Mesothelial cell of epicardium (in vitro differentiated cells): ENCODE measurements at places on chromosomes 7 and 10. TPM values are rescaled to one million over a fixed set of nuclear protein-coding genes. Genes with fewer than 3 reads are reported as not detected.
A peak's percentile ranks its signal among the peaks of the same experiment; 100 is the strongest.

- no peak for DNase-seq
Measured at GRCh38 chr7:135843214-135843613, 94.6 kb upstream of the FAM180A start.

GRCh38 chr7:34991938-34992840 is 45.1 kb downstream of the DPY19L1 start:
- no peak for DNase-seq

DNA sequence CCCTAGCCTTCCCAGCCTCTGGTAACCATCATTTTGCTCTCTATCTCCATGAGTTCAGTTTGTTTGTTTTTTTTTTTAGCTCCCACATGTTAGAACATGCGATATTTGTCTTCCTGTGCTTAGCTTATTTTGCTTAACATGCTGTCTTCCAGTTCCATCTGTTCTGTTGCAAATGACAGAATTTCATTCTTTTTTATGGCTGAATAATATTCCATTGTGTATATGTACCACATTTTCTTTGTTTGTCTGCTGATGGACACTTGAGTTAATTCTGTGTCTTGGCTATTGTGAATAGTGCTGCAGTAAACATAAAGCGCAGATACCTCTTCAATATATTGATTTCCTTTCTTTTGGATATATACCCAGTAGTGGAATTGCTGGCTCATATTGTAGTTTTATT is 21.0 kb downstream of the DLD start:
- no peak for DNase-seq

GRCh38 chr7:44155191-44156185 is 14.4 kb upstream of the MYL7 start:
- no peak for DNase-seq

DNA sequence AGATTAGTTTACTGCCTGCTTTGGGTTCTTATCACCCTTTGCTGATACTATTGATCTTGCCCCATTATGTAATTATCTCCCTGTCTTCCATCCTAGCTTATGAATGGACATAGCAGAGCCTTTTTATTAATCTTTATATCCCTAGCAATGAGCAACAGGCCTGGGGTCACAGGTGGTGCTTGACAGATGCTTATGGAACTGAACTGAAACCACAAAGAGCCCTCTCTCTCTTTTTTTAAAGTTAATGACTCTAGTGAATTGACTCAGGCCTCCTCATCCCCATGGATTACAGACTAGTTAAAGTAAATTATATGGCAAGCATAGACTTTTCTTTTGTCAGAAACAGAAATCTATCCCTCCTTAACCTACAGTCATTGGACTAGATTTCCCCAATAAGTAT is 265.2 kb downstream of the PHTF2 start:
- no peak for DNase-seq

DNA sequence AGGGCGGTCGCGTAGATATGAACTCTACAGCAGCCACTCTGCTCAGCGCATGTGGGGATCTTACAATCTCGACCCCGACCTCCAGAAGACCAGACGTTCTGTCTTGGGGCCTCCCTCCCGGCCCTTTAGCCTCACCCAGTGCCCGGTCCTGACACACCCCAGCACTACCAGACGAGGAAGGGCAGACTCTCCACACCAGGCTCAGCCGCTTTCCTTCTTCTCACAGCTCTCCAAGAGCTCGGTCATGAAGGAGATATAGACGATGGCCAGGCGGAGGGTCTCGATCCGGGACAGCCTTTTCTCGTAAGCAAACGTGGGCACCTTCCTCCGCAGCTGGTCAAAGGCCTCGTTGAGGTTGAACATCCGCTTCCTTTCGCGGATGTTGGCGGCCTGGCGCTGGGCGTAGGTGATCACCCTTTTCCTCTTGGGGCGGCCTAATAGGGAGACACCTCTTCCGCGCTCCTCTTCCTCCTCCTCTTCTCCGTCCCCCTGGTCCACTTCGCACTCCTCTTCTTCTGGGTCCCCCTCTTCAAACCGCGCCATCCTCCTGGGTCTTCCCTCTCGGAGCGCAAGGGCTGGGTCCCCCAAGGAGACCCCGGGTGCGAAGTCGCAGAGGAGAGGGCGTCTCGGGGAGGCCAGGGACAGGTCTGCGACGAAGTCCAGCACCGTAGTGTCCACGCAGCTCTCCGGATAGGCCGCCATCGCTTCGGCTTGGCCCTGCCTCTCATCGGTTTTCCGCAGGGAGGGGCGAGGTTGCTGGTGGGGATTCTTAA is at the start of gene FERD3L:
TSS of gene FERD3L (minus strand) at position 761 of the 773 bp plus-strand sequence. CDS start at position 702, 59 bp downstream.
- no peak for DNase-seq

DNA sequence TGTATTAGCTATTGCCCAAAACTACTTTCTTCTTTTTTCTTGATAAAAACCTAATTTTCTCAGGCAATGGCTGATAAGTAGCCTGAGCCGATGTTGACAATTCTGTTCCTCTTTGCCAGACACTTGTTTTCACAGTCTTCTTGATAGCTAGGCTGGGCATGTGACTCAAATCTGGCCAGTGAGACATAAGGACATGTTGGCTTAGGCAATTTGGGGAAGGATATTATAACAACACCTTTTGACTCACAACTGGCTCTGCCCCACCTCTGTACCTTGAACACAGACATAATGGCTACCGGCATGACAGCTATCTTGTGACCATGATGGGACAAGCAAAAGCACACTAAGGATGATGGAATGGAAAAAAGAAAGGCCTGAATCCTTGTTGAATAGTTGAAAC is 72.9 kb upstream of the GPR22 start:
- DNase-seq = no peak

DNA sequence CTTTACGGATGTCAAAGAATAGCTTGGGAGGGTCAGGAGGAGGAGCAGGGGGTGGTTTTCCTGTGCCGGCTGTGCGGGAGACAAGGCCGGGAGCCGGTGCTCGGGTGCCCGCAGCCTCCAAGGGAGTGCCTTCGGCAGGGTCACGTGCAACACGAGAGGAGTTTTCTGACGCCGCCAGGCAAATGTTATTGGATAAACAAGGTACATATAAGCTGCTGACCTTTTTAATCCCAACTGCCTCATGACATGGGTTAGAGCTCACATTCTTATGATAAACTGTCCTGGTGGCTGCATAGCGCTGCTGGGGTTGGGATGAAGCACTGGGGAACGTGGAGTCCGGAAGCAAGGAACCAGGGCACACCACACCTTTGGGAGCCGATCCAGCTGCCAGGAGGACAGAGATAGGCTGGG is 124.8 kb upstream of the PDLIM1 start:
- DNase-seq = no peak

- no peak for DNase-seq
Measured at GRCh38 chr7:46486256-46487206, 565.5 kb upstream of the IGFBP3 start.

DNA sequence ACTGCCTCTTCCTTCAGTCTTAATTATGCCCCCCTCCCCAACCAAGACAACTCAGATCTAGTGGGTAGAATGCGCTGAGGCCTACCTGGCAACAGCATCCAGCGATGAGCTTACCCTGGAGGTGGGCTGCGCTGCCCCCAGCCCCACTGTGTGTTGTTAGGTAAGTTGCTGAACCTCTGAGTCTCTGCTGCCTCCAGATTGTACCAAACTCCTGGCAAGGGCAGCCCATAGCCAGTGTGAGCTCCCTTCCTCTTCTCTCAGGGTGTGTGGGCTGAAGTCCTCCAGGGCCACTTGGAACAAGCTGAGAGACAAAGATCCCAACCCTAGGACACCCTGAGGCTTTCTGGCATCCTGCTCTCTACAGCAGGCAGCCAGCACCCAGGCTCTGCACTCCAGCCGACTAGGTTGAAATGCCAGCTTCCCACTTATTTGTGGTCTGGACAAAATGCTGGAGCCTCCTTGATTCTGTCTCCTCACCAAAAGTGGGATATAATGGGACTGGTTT is 135.3 kb downstream of the ARHGAP22 start:
- DNase-seq = peak; percentile 34

GRCh38 chr7:102991540-102992214 is 78.9 kb downstream of the LRRC17 start:
- DNase-seq = no peak

DNA sequence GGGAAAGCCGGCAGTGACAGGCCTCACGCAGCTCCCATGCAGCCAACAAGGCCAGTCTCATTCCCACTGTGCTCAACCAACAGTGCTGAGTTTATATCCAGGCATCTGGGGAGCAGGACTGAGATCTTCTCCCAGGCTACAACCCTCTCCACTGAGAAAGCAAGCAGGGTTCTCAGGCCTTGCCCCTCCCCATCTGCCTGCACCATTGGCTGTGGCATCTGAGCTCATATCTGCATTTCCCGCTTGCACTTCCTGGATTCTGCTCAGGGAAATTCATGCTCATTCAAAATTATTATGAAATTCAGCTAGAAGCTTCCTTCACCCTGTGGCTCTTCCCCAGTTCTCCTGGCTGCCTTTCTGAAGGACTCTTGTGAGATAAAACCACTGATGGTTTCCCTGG is 1029.0 kb downstream of the GRM8 start:
- DNase-seq = no peak

DNA sequence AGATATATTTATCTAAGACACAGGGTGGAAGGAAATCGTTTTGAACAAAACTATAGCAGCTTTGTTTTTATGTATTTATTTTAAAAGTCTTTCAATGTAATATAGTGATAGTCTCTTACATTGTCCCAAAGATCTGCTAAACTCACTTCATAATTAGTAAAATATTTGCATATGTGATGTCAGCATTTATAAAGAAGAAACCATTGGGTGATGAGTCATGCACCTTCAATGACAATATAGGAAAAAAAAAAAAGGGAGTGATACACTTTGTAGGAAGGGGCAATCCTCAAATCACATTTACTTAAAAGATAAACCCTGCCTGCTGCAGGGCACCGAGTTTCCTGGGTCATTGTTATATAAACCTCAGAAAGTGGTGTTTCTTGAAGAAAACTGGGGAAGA is 112.4 kb upstream of the SEMA3C start:
- no peak for DNase-seq

DNA sequence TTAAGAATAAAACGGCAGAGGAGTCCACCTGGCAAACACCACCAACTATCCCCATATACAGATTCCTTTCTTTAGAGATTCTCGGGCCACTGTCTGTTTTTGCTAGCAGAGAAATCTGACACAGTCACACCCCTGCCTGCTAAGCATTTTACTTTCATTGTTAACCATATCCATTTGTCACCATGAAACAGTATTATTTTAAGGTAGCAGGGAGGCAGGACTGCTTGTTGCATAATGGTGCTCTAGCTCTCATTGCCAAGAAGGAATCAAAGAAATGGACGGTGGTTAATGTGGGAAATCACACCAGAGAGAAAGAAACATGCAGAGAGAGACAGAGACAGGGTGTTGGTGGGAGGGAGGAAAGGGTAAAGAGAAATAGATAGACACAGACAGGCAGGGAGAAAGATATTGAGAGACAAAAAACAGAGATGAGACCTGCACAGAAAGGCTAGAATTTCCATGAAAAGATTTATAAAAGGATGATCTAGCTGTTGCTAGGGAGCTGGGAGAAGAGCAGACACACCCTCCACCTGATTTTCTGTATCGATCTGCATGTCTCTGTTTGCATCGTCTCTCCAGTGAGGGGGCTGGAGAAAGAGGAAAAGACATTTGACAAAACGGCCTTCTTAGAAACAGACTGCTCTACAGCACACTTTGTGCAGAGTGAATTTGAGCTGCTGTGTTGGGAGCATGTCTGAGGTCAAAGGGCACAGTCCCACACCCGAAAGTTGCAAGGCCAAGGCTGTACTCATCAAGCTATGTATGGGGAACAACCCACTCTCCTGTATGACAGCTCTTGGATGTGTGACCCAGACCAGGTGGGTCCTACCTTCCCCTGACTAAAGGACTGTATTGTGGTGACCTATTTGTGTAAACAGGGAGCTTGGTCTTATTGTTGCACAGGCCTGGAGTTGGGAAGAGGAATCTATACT is 303.1 kb downstream of the FZD1 start:
- no peak for DNase-seq

- no peak for DNase-seq
Measured at GRCh38 chr10:88908194-88908593, 28.1 kb downstream of the STAMBPL1 start.

DNA sequence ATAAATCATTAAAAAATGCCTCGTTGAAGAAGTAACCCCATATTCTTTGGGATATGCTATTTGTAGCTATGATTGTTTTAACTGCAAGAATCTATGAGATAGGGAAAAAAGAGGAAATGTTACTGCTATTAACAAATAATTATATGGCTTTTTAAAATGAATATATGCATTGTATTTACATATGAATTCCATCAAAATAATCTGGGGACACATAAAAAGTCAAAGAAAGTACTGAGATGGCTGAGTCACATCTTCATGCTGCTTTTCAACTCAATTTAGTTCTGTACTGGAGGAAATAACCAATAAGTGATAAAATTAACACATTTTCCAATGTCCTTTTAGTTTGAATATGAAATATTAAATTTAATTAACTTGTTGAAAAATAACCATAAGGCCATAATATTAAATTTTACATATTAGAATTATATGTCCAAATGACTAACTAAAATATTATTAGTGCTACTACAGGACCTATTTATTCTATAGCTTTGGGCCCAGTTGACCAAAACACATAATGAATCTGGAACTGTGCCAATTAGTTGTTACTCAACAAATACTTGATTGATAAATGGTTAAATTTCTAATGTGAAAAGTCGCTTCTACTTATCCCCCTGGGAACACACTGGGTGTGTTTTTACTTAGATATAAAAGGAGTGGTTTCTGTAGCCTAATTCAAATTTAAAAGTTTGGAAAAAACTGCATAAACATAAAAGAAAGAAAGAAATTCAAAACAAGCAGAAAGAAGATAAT is 214.6 kb upstream of the PFKP start:
- DNase-seq = no peak

DNA sequence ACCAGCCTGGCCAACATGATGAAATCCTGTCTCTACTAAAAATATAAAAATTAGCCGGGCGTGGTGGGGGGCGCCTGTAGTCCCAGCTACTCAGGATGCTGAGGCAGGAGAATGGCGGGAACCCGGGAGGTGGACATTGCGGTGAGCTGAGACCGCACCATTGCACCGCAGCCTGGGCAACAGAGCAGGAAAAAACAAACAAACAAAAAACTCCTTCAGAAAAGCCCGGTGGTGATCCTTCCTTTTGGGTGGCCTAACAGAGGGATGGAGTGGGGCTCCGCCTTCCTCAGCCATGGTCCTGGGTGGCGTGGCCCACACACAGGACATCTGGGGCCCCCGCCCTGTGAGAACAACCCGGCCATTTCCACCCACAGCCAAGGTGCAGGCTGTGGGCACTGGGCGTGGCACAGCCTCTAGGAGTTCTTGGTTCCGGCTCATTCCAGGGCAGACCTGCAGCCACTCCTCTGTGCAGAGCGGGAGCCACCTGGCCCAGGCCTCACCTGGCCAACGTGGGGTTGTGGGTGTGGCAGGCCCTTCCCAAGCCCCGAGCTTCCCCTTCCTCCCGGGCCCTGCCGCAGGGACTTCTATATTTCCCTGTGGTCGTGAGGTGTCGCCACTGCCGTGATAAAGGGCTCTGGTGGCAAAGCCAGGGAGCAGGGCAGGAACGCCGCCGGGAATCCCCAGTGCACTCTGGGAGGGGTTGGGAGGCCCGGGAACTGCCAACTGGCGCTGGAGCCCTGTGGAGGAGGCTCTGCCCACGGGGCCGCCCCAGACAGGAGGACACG is 37.6 kb downstream of the GET4 start:
- no peak for DNase-seq

- DNase-seq = no peak
Measured at GRCh38 chr10:102712843-102713538, 1.2 kb downstream of the ARL3 start.

GRCh38 chr7:13882051-13882450 is 107.4 kb downstream of the ETV1 start:
- no peak for DNase-seq

The GIMAP5 gene
- not detected in 3 replicates for total RNA-seq

The PRKG1 gene
- 35.0 to 37.0 TPM (median 35.9 TPM) in 3 replicates for total RNA-seq

The HMX3 gene
- total RNA-seq = not detected in 3 replicates

The LRMDA gene
- 2.0 to 3.3 TPM (median 2.7 TPM) in 3 replicates for total RNA-seq

The TECPR1 gene
- total RNA-seq = 35.7 to 38.0 TPM (median 37.0 TPM) in 3 replicates

The GNGT1 gene
- total RNA-seq = not detected in 3 replicates

The GNB2 gene
- total RNA-seq = 173 to 178 TPM (median 174 TPM) in 3 replicates

The PRXL2A gene
- total RNA-seq = 93.9 to 101 TPM (median 97.0 TPM) in 3 replicates
